ENCODE measurements at places on chromosomes 16 and 17. TPM values are rescaled to one million over a fixed set of nuclear protein-coding genes. Genes with fewer than 3 reads are reported as not detected.

DNA sequence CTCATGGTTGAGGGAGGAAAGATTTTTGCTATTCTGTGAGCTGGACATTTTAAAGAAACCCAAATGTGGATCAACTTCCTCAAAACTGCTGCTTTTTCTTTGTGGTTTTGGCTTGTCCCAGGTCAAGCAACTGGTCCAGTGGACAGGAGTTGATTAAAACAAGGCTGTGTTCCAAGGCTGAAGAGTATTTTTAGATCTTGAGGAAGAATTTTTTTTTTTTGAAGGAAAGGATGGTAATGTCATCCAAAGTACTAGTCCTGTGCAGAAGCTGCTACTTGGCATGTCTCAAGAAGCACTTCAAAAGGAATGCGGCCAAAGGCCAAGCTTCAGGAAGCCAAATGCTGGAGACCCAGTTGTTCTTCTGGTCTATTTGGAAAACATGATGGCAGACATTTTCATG is 8.0 kb upstream of the MYH2 start:
- DNase-seq = no peak

- DNase-seq = no peak
Measured at GRCh38 chr16:81623365-81624102, 155.6 kb upstream of the PLCG2 start.

GRCh38 chr17:57080718-57081117 is 4.3 kb upstream of the AKAP1 start:
- DNase-seq = no peak

DNA sequence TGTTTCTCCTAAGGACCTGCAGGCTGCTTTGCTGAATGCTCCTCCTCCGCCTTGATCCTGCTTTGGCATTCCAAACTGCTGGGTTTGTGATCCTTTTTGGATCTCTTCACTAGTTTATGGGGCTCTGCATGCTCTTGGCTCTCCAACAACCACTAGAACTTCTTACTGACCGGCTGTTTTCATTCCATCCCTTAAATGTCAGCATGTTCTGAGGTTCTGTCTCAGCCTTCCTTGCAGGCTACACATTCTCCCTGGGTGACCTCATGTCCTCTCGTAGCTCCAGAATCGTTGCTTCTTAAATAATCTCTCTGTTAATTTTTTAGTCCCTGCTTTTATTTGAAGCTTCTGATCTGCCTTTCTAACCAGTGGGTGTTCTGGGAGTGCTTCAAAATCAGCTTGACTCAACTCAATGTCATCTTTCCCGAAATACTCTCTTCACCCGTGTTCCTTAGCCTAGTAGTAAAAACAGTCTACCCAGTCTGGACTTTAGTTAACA is 119.0 kb upstream of the HS3ST2 start:
- peak; percentile 67 for DNase-seq

DNA sequence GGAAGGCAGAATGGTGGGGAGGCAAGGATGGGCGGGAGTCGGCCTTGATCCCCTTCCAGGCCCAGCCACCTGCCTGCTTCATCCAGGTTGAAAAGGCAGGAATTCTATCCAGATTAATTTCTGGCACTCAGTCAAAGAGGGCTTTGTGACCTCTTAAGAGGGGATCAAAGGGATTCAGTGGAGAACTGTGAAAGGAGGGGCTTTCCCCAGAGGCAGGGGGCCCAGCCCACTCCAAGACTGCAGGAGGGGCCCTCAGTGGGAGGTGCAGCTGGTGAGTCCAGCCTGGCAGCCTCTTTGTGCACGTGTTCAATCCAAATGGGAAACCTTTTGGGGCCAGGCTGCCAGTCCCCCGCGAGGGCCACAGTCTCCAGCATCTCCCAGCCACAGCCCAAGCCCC is 148.5 kb upstream of the PLCG2 start:
- no peak for DNase-seq

GRCh38 chr17:60305141-60305540 is 86.8 kb downstream of the USP32 start:
- DNase-seq = no peak

- no peak for DNase-seq
Measured at GRCh38 chr17:49069585-49070273, 62.8 kb upstream of the B4GALNT2 start.

DNA sequence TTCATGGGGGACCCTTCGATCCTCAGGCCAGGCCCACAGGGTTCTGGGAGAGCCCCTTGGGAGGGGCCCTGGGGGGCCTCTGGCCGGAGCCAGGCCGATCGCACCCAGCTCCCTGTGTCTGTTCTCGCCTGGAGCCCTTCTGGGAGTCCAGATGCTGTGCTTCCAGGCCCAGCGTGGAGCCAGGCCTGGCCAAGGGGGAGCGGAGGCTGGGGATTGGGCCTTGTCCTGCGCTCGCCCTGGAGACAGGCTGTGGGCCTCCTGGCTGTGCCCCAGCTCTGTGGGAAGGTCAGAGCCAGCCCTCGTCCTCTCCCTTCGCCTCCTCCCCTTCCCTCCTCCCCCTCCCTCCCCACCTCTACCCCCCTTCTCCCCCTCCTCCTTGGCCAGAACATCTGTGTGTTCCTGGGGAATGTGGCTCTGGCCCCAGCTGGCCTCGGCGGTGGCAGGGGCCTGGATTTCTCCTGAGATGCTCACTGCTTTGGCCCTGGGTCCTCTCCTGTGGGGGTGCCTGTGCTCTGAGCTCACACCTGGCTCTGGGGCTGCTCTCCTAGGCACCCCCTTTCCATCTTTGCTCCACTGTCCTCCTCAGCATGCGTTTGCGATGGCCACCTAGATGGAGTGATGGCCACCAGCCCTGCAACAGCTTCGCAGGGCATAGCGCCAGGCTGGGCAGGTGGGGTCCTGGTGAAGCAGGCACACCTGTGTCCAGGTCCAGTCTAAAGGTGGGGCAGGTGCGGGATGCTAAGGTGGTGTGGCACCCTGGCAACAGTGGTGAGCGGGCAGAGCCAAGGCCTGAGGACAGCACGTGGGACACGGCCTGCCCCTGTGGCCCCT is 90.6 kb upstream of the CIBAR2 start:
- peak; percentile 80 for DNase-seq

- DNase-seq = no peak
Measured at GRCh38 chr17:55852734-55853133, 101.9 kb downstream of the PCTP start.

The NPIPB9 gene
- total RNA-seq = 5.8 TPM

The PIK3R5 gene
- total RNA-seq = 8.4 TPM

The KRTAP17-1 gene
- total RNA-seq = not detected

The SOST gene
- not detected for total RNA-seq

The NPIPA5 gene
- total RNA-seq = 15.6 TPM
